NCI-H2171 (cell line): ENCODE measurements at places on chromosomes 5 and 9.

- DNase-seq = no peak
These were observed 248.6 kb downstream of the RFX3 start for GRCh38 chr9:3277200-3277599.

GRCh38 chr5:3326841-3327232 is 268.8 kb upstream of the IRX1 start:
- no peak for DNase-seq

GRCh38 chr9:85900504-85901201 is 40.3 kb upstream of the NAA35 start:
- DNase-seq = no peak

- no peak for DNase-seq
These were observed 17.0 kb downstream of the C1QTNF2 start for GRCh38 chr5:160353379-160353778.

GRCh38 chr9:89891591-89892304 is 286.9 kb downstream of the GADD45G start:
- DNase-seq = no peak
